ENCODE measurements at places on chromosomes 11 and 22.

GRCh38 chr11:62044639-62045121 is 77.2 kb upstream of the FTH1 start:
- DNase-seq = no peak

DNA sequence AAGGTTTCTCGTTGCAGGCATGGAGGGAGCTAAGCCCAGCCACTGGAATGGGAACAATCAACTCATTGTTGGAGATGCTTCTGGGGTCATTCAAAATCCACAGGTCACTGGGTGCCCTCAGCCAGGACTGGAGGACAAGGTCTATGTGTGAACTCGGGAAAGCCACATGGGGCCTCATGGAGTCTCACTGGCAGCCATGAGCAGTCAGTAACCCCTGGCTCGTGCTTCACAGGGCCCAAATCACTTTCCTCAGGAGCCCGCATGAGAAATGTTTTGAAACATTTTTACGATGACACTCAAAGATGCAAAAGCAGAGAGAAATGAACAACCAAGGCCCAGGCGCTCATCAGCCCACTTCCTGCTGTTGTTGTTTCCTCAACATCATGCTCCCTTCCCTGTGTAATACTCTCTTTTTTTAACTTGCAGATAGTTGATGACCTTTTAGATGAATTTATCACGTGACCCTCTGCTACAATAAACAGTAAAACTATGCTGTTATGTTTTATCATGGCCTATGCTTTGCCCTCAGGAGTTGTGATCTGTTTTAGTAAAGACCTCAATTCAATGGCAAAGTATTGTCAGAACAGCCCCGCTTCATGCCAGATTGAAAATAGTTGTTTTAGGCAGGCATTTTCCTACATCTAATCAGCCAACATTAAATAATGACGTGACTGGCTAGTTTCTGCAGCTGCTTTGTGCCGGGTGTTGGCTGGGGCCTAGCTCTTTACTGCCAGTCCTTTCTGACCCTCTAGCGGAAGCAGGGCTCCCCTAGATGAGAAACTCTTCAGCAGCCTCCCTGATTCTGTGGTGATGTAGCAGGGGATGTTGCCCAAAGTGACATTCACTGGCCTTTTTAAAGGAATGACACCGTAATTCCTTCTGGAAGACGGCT is 39.7 kb downstream of the ADAMTS15 start:
- no peak for DNase-seq

- no peak for DNase-seq
Observed at GRCh38 chr11:107819361-107820014, 39.1 kb downstream of the SLC35F2 start.

DNA sequence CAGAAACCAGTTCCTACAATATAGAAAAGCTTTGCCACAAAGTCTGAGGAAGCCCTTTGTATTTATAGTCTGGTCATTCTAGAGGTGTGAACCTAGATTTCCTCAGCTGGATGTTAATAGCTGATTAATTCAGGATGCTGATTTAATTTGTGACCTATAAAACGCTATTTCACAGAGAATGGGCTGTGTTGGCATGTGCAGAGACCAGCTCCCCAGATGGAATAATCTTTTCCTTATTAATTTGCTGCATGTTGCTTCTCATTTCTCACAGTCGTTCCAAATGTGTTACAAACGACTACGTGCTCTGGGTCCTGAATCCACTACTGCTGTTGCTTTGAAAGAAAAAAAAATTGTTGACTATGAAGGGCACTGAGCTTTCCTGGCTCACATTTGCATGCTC is 49.3 kb downstream of the BDNF start:
- no peak for DNase-seq

DNA sequence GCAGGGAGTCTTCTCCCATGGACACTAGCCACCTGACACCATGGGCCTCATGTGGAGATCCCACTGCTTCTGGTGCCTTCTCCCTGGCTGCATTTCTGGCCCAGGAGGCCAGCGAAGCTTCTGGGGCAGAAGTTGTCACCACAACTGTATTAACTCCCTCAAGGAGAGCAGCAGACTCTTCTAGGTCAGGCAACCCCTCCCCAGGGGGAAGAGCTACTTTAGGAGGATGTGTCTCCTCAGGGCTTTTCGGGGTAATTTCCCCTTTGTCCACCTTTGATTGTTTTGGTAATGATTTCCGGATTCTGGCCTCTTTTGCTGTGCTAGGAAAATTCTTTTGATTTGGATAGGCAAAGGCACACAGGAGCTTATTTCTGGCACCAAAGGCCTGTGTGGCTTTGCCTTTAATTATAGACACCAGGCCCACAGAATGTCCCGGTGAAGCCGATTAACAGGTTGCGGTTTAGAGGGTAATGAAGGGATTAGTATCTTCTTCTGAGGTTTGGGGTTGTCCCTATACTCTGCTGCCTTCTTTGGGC is 8.9 kb upstream of the UCP2 start:
- no peak for DNase-seq

DNA sequence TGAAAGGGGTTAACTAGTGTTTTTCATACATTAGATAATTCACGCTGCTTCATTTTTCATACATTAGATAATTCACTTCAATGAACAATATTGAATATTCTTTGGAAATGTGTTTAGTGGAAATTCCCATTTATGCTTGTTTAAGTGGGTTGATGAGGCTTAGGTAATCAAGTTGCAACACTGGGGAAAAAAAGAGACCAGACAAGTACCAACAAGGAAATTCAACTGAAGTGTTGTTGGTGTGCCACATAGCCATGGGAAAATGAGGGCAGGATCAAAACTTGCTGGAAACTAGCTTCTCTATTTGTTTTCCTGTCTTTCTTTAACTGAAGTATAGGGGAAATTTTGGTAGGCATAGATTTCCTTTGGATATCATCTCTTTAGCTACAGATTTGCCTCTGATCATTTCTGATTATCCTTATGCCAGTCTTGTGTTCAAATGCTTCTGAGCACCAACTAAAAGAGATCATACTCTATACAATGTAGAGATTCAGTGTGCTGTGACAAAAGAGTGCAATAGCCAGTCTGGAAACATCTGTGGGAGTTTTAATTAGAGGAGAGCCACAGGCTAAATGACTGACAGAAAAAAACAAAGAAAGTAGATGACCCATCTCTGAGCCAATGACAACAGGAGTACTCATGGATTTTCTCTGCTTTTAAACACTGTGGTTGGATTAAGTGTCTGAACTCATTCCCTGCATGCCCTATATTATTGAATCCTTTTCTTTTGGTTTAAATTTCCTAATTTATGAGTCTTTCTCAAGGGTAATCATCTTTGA is 67.6 kb upstream of the CTSC start:
- DNase-seq = no peak

DNA sequence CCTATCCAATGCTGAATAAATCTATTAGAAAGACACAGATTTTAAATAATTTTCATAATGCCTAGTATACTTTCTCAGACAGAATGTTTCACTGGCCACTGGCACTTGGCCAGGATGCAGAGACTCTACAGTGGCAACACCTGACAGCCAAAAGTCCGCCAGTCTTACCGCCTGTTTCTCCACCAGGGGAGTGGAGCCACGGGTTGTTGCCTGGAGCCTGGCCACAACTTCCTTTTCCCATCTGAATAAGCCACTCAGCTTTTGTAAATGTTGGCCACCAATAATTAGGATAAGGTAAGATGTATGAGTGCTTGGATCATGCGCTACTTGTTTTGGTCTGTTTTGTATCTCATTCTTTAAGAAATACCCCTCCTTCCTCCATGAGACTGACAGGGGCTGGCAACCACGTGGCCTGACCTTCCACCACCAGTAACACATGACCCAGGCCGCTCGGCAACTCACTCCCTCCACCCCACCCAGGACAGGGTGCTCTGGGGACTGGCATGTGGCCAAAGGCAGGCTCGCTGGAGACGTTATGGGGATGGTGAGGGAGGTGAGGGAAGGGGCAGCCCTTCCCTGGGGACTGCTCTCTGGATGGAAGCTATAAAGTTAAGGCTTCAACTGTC is 93.0 kb upstream of the BID start:
- DNase-seq = no peak

- no peak for DNase-seq
Observed at GRCh38 chr11:64248578-64248977, 1.8 kb upstream of the PPP1R14B start.

DNA sequence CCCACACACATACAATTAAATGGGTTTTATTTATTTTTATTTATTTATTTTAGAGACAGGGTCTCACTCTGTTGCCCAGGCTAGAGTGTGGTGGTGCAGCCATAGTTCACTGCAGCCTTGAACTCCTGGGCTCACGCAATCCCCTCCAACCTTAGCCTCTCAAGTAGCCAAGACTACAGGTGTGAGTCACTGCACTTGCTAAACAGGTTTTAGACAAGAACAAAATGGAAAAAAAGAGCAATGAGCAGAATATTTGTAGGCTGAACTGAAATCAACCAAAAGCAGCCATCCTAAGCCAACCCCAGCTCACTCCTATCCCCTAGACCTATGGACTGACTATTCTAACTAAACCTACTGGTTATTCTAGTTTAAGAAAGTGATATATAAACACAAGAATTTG is 37.8 kb downstream of the MRE11 start:
- DNase-seq = no peak

Data from activated naive CD4-positive, alpha-beta T cell treated with anti-CD3 and anti-CD28 coated beads, Interleukin-2, amount 50 U/mL, for 16 hours (primary cell).